ENCODE measurements at places on chromosomes 2 and 18. TPM values are rescaled to one million over a fixed set of nuclear protein-coding genes. Genes with fewer than 3 reads are reported as not detected.

The HAUS1 gene
- total RNA-seq, result 54.5 TPM

DNA sequence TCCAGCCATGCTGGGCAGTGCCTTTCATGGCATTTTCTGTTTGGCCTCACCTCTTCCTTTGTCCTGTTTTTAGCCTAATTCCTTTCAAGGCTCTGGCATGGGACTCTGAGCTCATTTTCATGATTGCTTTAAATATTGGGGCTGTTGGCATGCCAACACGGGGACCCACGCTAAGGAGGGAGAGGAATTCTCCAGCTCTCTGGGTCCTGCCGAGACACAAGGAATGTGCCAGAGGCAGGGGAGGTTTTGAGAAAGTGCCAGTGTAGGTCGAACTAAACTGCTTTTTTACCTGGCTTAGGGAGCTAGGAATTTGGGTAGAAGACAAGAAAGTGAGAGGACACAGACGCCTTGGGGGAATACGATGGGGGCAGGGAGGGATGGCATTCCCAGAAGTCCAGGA lies 42.3 kb downstream of the RPL37A start:
- no peak for ATAC-seq

- ATAC-seq, result no peak
These were observed 80.5 kb downstream of the HRH4 start for GRCh38 chr18:24540896-24541295.

The TMEM182 gene
- 6.4 TPM for total RNA-seq

The SULT1C4 gene
- not detected for total RNA-seq

GRCh38 chr2:149473521-149473920 lies 114.1 kb downstream of the MMADHC start:
- ATAC-seq, result no peak

The THSD7B gene
- not detected for total RNA-seq

DNA sequence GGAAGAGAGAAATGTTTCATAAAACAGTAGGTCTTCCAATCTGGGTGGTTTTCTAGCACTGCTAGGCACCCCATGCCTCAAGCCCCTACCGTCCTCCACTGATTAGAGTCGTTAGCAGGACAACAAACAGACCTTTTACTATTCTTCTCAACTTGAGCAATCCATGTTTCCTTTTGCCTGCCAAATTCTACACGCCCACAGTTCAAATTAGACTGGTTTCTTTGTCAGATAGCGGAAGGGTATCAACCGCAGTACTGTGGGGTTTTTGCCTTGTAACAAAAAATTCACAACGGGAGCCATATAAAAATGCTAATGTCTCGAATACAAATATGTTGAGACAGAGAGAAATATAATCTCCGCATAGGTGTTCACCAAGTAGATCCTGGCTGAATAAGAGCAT lies 59.9 kb downstream of the VIT start:
- ATAC-seq, result no peak

- no peak for ATAC-seq
These were observed 41.3 kb downstream of the DYSF start for GRCh38 chr2:71494523-71495155.

The REG3A gene
- total RNA-seq, result not detected

The IL37 gene
- not detected for total RNA-seq

The PROKR1 gene
- not detected for total RNA-seq

GRCh38 chr2:128469203-128469602 lies 150.5 kb upstream of the HS6ST1 start:
- no peak for ATAC-seq
